ENCODE measurements at places on chromosomes 2 and 18.

- DNase-seq: peak; percentile 99
Measured at GRCh38 chr2:62705007-62705829, at the start of gene EHBP1. TSS of gene EHBP1 (plus strand) at chr2:62705713. CDS start at chr2:62707192, 1,479 bp downstream.

- DNase-seq: no peak
Measured at GRCh38 chr2:74317701-74318100, 25.5 kb downstream of the SLC4A5 start.

- DNase-seq: no peak
Measured at GRCh38 chr18:23324056-23324811, 128.9 kb upstream of the RIOK3 start.

DNA sequence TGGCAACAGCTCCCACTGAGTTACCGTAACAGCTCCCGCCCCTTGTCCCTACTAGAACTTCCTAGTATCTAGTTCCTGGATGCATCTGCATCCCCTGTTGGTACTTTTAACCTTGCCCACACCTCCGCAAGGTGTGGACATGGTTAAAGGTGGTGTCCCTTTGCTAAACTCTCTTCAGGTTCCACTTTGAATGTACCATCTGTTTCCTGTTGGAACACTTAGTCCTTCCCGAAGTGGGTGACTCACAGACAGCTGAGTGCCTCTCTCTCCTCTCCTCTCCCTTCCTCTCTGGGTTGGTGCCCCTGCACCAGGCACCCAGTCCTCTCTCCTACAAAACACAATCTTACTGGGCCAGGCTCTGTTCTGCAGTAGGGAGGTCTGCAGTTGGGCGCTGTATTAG lies 19.6 kb upstream of the REL start:
- no peak for DNase-seq

DNA sequence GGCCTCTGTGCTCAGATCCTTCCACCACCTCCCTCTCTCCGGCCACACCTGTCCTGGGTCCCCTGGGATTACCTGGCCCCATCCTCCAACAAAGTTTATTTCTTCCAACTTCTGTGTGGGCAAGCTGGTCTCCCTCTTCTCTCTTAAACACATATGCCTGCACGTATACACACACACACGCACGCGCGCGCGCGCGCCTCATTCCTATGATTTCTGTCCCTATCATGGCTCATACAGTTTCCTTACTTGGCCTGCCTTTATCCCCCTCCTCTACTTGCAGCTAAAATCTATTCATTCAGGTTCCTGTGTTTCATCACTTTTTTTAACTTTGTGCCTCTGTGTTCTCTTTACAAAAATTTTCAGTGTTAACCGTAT lies 96.4 kb downstream of the LOXHD1 start:
- no peak for DNase-seq
